ENCODE measurements at places on chromosomes 1 and 21. TPM values are rescaled to one million over a fixed set of nuclear protein-coding genes. Genes with fewer than 3 reads are reported as not detected.

SELENBP1 gene
- not detected for total RNA-seq

LCE1E gene
- total RNA-seq: not detected

PPIAL4G gene
- total RNA-seq: not detected

MFAP2 gene
- total RNA-seq: not detected

TSPAN1 gene
- total RNA-seq: not detected
